ENCODE measurements at places on chromosomes 3 and 15.

- no peak for DNase-seq
These were observed 424.7 kb upstream of the THBS1 start for GRCh38 chr15:39156166-39156565.

DNA sequence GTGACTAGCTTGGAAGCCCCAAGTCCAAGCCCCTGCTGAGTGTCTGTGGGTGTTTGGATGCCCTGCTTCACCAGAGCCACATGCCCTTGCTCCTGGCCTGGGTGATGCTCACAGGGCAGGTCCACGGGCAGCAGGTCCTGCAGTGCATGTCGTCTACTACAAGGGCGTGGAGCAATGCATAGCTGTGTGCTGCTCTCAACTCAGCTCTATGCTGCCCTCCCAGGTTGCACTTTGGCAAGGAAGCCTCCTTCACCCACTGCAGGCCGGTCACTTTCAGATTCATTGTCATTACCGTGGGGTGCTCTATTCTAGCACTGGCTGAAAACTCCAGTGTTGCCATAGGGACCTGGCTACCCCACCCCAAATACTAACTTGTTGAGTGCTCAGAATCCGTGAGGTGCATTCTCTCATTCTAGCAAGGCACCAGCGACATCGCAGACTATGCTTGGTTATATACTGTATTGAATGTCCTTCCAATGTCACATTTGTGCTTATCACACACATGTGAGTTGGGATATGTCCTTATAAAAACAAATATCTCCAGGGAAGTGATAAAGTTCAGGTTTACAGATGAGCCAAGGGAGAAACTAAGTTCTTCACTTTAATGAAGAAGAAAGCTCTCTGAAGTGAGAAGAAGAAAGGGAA, 51.8 kb downstream of the GRAMD1C start:
- no peak for DNase-seq

- no peak for DNase-seq
These were observed 67.4 kb downstream of the FBLN2 start for GRCh38 chr3:13616359-13616758.

DNA sequence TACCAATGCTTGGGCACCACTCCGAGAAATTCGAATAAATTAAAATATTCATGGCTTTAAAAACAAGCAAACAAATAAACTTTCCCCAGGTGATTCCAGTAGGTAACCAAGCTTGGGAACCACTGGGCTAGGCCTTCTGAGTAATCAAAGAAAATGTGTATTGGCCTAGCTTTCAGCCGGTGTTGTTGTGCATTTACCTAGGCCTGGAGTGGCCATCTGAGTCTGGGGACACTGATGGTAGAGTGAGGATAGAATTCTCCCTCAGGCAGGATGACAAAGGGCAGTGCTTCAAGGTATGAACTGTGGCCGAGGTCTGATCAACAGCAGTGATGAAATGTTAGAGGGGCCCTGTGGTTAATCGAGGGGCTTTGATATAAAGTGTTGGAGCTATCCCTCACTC, 440.5 kb downstream of the EPHB1 start:
- no peak for DNase-seq

Data from NCI-H345 (cell line).